ENCODE measurements at places on chromosomes 11 and 22. TPM values are rescaled to one million over a fixed set of nuclear protein-coding genes. Genes with fewer than 3 reads are reported as not detected.

DNA sequence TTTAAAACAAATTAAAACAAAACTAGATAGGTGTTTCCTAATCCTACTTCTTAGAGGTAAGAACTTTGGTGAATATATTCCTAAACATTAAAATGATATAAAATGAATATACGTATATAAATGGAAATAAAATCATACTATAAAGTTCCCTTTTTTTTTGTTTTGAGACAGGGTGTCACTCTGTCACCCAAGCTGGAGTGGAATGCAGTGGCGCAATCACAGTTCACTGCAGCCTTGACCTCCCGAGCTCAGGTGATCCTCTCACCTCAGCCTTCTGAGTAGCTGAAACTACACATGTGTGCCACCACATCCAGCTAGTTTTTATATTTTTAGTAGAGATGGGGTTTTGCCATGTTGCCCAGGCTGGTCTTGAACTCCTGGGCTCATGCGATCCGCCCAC lies 44.9 kb downstream of the NPAT start:
- no peak for DNase-seq

- DNase-seq, result no peak
Measured at GRCh38 chr22:22519591-22519990, 479 bp downstream of the ZNF280A start.

DNA sequence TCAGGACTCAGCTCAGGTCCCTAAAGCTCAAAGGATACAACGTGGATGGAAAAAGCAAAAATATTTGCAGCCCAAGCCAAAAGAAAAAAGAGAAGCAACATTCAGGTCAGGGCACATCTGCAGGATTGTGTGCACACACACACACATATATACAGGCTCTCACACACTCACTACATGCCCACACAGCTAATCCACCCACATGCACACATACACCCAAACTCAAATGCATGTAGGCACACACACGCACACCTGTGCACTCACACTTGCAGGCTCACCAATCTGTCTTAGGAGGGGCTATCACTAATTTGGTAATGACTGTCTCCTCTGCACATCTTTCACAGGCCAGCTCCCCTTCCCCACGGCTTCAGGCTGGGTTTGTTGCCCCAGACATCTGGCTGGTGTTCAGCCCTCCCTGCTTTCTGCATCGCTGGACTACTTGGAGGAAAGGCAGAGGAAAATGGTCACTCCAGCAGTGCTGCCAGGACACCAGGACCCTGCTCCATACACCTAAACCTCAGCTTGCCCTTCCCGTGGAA lies 103.6 kb upstream of the DRD2 start:
- no peak for DNase-seq

DNA sequence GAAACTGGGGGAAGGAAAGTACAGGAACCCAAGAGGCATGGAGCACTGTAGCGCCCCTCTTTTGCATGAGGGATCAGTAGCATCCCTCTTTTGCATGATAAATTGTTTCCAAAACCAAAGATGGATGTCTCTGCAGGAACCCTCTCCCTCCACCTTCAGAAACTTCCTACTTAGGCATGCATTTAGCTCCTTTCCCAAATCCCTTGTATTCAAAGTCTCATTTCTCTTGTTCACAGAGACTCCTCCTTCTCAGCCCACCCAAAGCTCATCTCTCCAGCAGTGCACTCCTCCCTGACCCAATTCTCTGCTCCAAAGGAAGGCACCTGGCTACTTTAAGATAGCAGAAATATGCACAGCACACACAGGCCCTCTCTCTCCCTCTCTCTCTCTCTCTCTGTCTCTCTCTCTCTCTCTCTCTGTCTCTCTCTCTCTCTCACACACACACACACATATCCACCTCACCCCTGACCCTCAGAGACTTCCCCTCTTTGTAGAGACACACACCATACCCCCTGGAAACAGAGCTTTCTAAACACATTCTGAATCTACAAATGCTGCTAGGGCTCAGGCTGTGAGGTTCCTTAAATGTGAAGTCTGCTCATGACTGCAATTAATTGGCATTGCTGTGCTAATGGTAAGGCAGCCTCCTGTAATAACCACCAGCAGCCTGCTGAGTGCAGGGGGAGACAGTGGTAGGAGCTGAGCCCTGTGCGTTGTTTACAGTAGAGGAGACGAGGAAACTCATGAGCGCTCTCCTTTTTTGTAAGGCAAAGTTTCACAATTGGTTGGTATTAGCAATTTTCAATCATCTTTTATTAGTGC lies 519.6 kb downstream of the NTM start:
- no peak for DNase-seq

DNA sequence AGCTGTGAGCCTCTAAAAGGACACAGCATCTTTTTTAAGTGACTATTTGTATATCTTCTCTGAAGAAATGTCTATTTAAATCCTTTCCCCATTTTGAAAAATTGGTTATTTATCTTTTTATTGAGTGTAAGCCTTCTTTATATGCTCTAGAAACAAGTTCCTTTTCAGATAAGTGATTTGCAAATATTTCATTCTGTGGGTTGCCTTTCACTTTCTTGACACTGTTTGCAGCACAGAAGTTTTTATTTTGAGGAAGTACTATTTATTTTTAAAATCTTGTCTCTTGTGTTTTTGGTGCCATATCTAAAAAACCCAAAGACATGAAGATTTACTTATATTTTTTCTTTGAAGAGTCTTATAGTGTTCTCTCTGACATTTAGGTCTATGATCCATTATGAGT lies 40.1 kb upstream of the LYVE1 start:
- DNase-seq, result no peak

GRCh38 chr11:57547854-57548377 lies 10.5 kb downstream of the SMTNL1 start:
- no peak for DNase-seq

Gene ADM
- 2.0 TPM for total RNA-seq

Gene TBX10
- total RNA-seq, result not detected

Gene TMPRSS6
- total RNA-seq, result 2.3 TPM
